ENCODE measurements at places on chromosomes 3 and 15.

DNA sequence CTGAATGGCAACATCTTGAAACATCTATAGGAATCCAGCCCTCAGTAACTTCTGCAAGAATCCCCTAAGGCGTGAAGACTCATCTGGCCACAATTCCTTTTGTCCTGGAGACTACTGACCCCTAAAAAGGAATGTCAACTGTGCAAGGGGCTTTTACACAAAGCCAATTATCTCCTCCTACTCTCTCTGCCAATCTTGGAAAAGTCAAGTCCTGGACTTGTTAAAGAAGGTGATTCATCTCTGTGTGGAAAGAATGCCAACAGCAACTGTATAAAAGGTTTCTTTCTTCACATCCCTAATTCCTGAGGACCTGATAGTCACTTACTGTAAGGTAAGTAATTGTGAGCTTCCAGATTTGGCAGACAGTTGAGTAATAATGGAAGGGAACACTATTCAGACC lies 22.3 kb downstream of the THRB start:
- no peak for DNase-seq

DNA sequence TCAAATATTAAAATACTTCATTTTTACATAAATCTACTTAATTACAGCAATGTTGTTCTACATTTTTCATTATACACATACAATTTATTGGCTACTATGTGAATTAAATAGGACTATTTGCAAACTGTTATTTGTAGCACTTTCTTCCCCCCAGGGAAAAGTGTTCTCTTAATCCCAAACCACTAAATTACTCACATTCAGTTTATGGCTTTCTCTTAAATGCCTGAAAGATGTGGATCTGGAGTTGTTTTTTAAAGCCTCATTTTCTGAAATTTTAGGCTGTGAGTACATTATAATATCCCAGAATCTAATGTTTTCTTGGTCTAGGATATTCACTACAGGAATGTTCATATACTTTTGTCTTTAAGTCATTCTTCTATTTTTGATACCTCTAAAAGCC lies 32.7 kb downstream of the PRTG start:
- DNase-seq: no peak

DNA sequence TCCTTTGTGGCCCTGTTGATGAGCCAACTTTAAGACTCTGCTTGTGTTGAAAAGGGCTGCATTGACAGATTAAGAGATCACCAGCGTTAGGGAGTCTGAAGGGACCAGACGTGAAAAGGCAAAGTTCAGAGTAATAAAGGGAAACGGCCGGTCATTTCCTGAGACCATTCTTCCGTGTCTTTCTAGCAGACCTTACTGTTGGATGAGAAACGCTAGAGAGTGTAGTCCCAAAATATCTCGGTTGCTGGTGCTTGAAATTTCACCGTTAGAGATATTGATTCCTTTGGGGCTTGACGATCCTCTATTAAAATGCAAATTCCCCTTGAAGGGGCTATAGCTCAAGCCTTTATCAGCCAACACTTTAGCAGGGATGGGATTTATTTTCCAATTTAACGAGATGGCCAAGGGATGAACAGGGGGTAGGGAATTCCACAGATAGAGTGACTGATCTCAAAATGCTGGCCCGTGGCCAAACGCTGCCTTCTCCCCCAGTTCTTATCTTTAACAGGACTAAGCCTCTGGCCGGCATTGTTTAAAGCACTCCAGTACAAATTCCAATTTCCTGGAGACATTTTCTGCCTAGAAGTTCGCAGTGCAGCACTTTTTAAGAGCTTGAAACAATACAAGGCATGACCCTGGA lies 250.4 kb downstream of the TJP1 start:
- no peak for DNase-seq

- DNase-seq: no peak
These were observed 20.0 kb upstream of the TRANK1 start for GRCh38 chr3:36964817-36965216.

- no peak for DNase-seq
These were observed 520 bp downstream of the MESD start for GRCh38 chr15:80989081-80989517.

- no peak for DNase-seq
These were observed 69.8 kb downstream of the HES1 start for GRCh38 chr3:194205675-194206133.

DNA sequence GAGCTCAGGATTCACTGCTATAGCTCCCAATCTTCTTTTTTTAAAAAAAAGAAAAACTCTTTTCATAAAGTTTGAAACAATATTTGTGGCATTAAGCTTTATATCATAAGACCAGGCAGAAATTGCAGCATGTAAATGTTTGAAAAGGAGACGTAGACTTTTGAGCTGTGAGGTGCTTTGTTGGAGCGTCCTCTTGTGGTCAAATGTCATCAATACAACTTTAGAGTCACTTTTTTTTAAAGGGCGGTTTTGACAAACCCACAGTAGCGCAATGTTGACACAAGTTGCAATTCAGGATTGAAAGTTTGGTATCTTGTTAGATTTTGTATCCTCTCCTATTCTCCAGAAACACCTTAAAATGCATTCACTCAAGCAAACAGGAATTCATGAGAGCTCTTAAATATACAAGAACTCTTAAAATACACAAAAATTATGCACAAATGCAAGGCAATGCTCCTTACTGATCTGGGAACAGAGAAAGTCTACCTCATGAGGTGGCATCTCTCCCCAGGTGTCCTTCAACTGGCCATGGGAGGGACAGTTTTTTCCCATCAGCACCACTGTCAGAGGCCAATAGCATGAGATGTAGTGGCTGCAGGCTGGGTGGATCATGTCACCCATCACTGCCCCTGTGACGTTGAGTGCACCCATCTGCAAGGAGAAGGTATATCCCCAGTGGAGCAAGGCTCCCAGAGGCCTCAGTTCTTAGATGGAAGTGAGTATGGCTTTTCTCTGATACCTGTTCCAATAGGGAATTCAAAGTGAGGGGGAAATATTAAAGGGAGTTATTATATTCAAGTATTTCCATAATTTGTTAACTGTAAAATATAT lies 70.7 kb downstream of the ANXA2 start:
- no peak for DNase-seq
